ENCODE measurements at places on chromosomes 11 and 22. TPM values are rescaled to one million over a fixed set of nuclear protein-coding genes. Genes with fewer than 3 reads are reported as not detected.

GRCh38 chr11:12775955-12776354, 101.7 kb downstream of the TEAD1 start:
- no peak for DNase-seq

The IGSF22 gene
- total RNA-seq, result 0.39 TPM

- DNase-seq, result no peak
These were observed 11.4 kb upstream of the RRM1 start for GRCh38 chr11:4083198-4083597.

GRCh38 chr22:39153220-39153717, 789 bp upstream of the CBX7 start:
- DNase-seq, result no peak

DNA sequence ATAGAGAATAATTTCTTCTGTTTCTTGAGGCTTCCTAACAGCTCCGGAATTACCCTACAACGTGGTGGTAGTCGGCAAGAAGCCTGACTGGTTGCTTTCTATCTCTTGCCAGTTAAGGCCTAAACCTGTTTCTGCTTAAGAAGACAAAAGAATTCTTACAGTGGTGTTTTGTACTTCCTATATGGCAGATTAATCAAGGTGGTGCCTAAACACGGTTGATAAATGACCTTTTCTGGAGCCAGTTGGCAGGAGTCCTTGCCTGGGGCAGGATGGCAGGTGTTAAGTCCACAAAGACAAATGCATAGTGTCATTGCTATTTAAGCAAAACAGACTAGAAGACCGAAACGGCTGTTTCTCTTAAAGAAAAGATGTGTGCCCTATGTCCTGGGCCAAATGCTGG, 9.9 kb downstream of the GVQW3 start:
- DNase-seq, result no peak

- DNase-seq, result no peak
These were observed 4.8 kb downstream of the GRAP2 start for GRCh38 chr22:39905687-39906086.

DNA sequence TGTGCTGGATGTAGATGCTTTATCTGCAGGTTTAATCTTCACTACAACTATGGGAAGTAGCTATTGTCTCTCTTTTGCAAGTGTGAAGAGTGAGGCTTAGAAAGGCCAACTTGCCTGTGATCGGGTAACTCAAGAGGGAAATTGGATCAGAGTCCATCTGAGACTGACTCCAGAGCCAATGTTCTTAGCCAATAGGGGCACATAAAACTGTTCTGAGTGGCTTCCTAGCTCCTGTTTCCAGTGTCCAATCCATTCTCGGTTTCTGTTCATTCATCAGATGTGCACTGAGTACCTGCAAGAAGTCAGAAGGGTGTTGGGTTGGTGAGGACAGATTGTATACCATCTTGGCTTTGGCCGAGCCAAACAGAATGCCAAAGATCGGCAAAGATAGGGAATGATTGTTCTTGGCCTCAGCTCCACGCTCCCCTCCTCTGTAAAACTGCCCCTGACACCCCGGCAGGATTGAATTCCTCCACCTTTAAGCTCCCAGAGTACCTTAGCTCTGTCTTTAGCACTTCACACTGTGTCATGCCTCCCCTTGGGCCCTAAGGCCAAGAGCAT, 100.0 kb downstream of the PTPRJ start:
- no peak for DNase-seq

DNA sequence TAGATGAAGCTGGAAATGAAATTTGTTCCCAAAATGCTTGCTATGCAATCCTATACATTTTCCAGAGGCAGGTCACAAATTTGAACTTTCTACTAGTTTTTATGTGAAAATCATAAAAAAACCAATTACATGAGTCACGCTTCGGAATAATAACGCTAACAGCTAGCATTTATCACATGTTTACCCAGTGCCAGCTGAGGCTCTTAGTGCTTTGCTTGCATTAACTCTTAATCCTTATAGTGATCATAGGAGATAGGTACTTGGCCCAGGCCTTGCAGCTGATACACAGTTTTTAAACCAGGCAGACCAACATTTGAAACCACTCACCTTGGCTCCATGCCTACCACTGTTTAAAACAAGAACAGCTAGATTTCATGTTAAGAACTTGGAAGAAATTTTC, 131.8 kb upstream of the RAG2 start:
- DNase-seq, result no peak

The EMID1 gene
- not detected for total RNA-seq
